CD4-positive, alpha-beta T cell treated with Interleukin-17A for 4 hours (primary cell): ENCODE measurements at places on chromosomes 2 and 18.
A peak's percentile ranks its signal among the peaks of the same experiment; 100 is the strongest.

DNA sequence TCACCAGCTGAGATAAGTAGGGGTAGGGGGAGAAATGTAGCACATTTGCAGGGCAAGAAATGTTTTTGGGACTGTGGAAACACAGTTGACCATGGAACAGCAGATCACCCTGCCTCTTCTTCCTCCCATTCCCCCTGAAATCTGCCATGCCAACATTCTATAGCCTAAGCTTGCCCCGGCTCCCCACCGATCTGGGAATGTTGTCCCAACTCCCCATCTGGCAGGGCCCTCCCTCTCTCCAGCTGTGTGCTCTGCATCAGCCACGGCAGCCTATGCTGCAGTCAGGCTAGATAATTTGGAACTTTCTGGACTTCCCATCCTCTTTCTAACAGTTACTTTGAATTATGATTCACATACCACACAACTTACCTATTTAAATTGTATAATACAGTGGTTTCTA, 425.1 kb upstream of the RAB6C start:
- DNase-seq, result no peak

GRCh38 chr2:99984799-99985515, 157.4 kb downstream of the AFF3 start:
- no peak for DNase-seq

DNA sequence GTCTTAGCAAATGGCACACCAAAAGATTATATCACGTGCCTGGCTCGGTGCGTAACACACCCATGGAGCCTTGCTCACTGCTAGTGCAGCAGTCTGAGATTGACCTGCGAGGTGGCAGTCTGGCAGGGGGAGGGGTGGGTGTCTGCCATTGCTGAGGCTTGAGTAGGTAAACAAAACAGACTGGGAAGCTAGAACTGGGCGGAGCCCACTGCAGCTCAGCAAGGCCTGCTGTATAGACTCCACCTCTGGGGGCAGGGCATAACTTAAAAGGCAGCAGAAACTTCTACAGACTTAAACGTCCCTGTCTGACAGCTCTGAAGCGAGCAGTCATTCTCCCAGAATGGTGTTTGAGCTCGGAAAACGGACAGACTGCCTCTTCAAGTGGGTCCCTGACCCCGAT, 55.9 kb upstream of the FSHR start:
- no peak for DNase-seq

DNA sequence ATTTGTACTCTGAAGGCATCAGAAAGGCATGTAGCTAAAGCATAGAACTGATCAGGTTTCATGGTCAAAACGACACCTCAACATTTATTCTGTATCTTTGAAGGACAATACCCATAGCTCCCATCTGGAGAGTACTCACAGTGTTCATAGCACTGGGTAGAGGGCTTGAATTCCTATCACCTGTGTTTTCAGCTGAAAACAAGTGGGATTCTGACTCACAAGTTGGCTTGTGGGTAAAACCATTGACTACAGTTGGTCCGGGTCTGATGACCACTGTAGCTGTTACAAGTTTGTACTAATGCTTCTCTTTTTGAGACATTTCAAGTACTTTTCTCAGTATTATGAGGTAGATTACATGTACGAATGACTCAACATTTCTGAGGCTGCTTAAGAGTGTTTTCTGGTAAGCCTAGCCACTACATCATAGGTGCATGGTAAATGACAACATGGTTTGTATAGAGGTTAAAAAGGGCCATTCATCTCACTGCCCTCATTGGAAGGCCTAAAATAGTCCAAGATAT, 68.6 kb upstream of the PELI1 start:
- DNase-seq, result no peak

- no peak for DNase-seq
Measured at GRCh38 chr2:117679952-117680351, 134.5 kb upstream of the DDX18 start.

DNA sequence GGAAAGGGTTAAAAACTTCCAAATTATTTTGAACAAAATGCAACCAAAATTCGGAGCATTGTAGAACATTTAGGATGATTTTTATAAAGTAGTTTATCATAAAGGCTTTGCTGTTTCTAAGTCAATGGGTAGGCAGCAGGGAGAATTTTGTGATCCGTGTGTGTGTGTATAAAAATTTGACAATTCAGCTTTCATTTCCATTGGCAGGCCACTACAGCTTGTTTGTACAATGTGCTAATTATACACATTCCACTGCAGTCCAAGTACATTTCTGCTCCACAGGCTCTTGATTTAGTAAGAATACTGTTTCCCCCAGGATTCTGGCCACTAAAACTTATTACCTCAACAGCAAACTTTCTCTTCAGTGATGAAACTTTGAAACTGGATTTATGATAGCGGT, 71.8 kb upstream of the LTBP1 start:
- no peak for DNase-seq

DNA sequence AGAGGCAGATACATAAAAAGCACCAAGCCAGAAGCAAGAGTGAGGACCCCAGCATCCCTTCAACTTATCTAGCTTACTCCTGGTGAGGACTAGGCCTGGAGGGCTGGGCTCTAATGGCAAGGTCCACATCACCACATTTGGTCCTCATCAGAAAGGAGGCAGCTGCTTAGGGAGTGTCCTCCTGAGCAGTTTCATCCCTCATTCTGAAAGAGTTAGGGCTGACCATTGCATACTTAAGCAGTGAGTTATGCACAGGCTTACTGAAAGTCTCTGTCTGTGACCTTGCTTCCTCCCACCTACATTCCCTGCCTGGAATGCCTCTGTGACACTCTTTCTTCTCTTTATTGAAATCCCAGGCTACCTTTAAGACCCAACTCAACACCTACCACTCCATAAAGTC, 301.8 kb upstream of the ACVR2A start:
- DNase-seq, result no peak

GRCh38 chr18:32455361-32455760, 15.3 kb downstream of the GAREM1 start:
- DNase-seq, result no peak

DNA sequence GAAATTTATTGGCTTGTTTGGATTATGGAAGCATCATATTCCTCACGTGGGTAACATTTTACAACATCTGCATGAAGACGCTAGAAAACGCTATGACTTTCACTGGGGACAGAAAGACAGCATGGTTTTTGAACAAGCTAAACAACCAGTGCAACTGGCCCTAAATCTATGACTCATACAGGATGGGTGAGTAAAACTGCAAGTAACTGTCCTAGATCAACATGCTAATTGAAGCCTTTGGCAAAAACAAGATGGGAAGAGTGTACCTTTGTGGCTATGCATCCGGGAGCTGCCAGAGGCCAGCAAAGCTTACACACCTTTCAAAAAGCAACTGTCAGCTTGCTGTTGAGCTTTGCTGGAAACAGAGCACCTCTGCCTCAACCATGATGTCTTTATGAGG, 1096.0 kb upstream of the DDX18 start:
- no peak for DNase-seq

DNA sequence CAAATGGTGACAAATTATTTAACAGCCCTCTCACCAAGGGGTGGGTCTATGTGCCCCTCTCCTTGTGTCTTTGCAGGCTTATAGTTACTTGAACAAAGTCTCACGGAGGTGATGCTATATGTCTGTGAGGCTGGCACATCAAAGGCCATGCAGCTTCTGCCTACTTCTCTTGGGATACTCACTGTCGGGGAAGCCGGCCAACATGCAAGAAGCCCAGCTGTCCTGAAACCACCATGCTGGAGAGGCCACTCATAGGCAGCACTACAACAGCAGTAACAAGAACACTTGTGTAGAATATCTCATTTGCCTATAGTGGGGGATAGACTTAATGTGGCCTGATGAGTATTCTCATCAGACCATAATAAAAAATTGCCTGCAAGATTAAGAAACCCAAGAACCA, 233.7 kb upstream of the NCKAP5 start:
- no peak for DNase-seq

- DNase-seq, result no peak
Measured at GRCh38 chr2:20444101-20444992, 2.5 kb upstream of the RHOB start.

- no peak for DNase-seq
Measured at GRCh38 chr2:73995810-73996209, 11.1 kb downstream of the TET3 start.

GRCh38 chr2:42095923-42096408, 48.1 kb downstream of the PKDCC start:
- peak; percentile 91 for DNase-seq

DNA sequence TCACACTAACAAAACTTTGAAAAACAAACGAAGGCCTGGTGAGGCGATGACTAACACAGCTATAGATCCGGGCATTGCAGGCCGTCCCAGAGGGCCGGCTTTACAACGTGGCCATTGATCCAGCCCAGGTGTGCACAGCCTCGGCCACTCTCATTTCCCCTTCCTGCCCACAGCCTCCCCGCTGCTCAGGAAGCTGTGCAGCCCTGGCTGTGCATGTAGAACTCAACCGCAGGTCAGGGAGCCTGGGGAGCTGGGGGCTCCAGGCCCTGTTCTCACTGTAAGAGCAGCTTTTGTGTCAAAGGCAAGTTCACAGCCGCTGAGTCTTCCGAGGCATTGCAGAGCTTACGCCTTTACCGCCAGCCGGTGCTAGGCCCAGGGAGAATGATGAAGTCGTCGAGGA, 87.2 kb downstream of the LONRF2 start:
- peak; percentile 44 for DNase-seq

- DNase-seq, result no peak
Measured at GRCh38 chr2:190410166-190410565, 2.0 kb downstream of the MFSD6 start.

- no peak for DNase-seq
Measured at GRCh38 chr18:22933966-22934423, 867 bp downstream of the RBBP8 start.

GRCh38 chr2:132438691-132439090, 22.1 kb downstream of the GPR39 start:
- no peak for DNase-seq

DNA sequence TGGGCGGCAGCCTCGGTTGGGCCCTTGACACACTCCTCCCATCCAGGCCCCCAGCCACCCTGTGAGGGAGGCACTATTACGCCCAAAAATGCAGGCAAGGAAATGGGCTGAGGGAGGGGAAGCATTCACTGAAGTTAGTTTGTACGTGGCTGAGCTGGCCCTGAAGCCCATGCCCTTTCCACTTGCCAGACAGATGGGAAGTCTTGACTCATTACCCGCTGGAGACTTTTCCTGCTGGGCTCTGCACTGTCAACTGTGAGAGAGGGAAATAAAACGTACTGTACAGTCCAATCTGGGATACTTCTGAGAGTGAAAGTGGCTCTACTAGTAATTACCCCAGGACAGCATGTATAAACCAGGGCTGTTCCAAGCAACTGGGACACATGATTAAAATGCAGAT, 125.9 kb downstream of the MSH2 start:
- no peak for DNase-seq

- no peak for DNase-seq
Measured at GRCh38 chr2:144328938-144329337, 191.0 kb downstream of the ZEB2 start.

- no peak for DNase-seq
Measured at GRCh38 chr2:193276560-193276959, 1081.8 kb upstream of the TMEFF2 start.

DNA sequence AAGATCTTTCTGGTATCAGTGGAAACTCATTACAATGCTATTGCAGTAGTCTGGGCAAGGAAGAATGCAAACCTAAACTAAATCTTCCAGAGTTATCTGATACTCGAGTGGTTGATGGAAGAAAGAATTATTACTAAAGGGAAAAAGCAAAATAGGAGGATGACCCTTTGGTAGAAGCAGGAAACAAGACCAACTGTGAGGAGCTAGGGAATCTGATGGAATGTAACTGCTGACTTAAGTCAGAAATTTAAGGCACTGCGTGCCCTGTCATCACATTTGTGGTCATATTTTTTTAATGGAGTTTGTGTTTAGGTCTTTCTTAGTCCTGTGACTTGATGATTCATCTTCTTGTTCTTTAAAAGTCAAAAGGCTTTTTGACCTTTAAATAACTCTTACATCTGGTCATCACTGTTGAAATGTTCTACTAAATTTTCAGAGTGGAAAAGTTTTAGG, 36.5 kb upstream of the ARMC9 start:
- DNase-seq, result no peak

DNA sequence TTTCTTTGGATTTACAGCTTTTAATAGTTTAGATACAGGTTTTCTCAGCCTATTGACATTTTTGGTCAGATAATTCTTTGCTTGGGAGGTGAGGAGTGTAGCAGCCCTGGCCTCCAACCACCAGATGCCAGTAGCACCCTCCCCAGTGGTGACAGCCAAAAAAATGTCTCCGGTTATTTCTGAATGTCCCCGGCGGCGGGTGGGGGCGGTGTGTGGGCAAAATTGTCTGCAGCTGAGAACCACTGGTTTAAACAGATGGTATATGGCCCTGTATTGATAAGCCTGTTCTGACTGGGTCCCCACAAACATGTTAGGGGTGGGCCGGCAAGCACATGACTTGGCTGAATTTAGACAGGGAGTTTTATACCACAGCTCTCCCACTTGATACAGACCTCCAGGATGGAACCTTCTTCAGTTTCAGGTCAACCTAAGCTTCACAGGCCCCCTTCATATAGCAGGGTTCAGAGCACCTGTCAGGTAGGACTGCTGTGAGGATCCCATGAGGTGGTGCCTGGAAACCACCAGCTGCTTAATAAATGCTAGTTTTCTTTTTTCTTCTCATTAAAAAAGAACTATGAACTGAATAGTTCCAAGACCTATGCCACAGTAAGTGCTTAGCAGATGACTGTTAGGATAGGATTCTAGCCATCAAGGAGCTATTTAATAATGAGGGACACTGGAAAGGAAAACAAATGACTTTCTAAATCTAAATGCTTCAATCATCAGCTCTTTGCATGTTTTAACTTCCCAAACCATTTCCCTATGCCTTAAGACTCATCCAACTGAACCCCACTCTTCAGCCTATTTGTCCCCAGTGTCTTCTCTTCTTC, 18.1 kb downstream of the LPIN2 start:
- DNase-seq, result peak; percentile 77

- DNase-seq, result no peak
Measured at GRCh38 chr2:74851191-74851566, 17.3 kb downstream of the HK2 start.

DNA sequence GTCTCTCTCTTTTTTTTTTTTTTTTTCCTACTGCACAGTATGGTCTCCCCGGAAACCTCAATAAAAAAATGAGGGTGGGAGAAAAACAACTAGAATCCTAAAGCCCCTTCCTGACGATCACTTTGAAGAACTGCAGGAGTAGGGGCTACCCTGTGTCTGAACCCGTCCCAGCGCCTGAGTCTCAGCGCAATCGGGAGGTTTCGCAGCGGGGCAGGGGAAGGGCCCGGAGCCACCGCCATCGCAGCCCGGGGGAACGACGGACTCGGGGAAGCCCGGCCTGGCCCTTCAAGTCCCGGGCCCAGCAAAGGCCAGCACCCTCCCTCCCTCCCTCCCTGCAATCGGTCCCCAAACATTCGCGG, 411 bp downstream of the NARS1 start:
- no peak for DNase-seq

GRCh38 chr2:54549917-54550518, 93.9 kb downstream of the SPTBN1 start:
- no peak for DNase-seq

- no peak for DNase-seq
Measured at GRCh38 chr2:199460101-199460671, 2.4 kb upstream of the SATB2 start.

DNA sequence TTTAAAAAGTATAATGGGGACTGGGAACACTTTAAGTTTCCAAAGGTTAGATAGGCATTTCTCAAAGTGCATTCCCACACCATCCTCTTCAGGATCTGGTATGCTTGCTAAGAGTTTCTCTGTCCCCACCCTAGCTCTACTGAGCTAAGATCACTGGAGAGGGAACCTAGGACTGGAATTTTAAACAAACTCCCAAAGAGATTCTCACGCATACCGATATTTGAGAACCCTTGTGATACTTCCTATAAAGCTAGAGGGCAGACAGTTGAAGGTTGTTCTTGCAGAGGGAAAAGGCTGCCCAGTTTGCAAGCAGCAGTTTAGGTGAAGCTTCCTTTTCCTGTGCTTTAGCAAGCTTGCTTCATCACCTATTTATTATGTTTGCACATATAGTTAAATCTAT, 3.6 kb downstream of the CNRIP1 start:
- no peak for DNase-seq
